ENCODE measurements at places on chromosomes 13 and 19.

GRCh38 chr19:10007371-10008183 lies 2.7 kb downstream of the COL5A3 start:
- DNase-seq: no peak

GRCh38 chr19:55686311-55687050 lies 11.5 kb downstream of the EPN1 start:
- no peak for DNase-seq

DNA sequence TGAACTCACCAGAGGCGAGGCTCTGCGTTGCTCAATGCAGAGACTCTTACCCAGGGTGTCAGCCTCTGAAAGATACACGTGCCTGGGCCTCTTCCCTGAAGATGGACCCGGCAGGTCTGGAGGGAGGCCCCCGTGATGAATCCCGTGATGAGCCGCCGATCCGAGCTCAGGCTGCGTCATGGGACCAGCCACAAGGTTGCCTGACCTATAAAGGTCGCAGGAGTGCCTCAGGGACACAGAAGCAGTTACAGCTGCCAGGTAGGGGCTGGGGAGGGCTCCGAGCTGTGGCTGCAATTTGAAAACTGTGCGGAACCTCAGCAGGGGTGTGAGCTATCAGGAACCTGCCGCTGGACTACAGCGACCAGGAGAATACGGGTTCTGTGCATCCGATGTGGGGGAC lies 10.5 kb upstream of the ATP11A start:
- DNase-seq: no peak

- DNase-seq: no peak
Measured at GRCh38 chr19:44925114-44925891, 10.9 kb downstream of the APOC1 start.

Measured in NCI-H1105 treated with DMSO at 0.1 percent for 48 hours (cell line).